ENCODE measurements at places on chromosomes 2 and 18.

GRCh38 chr2:65128297-65129190 is 1.4 kb downstream of the RAB1A start:
- DNase-seq, result no peak

- DNase-seq, result no peak
Observed at GRCh38 chr2:99818842-99819241, 323.5 kb downstream of the AFF3 start.

DNA sequence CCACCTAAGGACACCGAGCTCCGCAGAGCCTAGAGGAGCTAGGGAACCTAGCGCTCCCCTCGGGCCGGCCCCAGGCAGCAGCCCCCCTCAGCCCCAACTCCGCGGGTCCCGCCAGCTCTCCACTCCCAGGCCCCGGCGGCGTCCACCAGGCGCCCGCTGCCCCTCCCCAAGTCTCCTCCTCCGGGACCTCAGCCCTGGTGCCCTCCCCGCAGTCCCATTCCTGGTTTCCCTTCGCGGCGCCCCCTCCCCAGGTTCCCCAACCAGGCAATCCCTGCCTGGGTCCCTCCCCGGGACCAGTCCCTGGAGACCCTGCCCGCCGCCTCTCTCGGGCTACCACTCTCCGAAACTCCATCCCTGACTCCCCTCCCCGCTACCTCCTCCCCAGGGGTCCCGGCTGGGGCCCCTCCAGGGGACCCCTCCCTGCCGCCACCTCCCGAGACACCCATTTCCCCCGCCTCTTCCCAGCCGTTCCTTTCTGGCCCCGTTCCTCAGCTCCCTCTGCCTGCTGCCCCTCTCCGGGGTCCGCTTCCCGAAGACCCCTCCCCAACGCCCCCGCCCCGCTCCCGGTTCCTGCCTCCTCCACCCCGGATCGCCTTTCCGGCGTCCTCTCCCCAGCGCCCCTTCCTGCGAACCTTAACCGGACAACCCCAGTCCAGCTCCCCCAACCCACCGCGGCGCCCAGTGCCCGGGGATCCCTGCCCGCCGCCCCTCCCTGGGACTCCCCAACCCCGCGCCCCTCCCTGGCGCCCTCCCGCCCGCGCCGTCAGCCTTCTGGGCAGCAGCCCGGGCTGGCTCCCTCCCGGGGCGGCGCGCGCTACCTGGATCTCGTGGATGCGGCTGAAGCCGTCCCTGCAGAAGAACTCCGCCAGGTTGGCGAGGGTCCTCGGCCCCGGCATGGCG is 678 bp downstream of the CYP27C1 start:
- no peak for DNase-seq

GRCh38 chr18:56128153-56128791 is 510.1 kb downstream of the TXNL1 start:
- DNase-seq, result peak; percentile 9

GRCh38 chr18:73153271-73153670 is 285.5 kb upstream of the NETO1 start:
- DNase-seq, result no peak

DNA sequence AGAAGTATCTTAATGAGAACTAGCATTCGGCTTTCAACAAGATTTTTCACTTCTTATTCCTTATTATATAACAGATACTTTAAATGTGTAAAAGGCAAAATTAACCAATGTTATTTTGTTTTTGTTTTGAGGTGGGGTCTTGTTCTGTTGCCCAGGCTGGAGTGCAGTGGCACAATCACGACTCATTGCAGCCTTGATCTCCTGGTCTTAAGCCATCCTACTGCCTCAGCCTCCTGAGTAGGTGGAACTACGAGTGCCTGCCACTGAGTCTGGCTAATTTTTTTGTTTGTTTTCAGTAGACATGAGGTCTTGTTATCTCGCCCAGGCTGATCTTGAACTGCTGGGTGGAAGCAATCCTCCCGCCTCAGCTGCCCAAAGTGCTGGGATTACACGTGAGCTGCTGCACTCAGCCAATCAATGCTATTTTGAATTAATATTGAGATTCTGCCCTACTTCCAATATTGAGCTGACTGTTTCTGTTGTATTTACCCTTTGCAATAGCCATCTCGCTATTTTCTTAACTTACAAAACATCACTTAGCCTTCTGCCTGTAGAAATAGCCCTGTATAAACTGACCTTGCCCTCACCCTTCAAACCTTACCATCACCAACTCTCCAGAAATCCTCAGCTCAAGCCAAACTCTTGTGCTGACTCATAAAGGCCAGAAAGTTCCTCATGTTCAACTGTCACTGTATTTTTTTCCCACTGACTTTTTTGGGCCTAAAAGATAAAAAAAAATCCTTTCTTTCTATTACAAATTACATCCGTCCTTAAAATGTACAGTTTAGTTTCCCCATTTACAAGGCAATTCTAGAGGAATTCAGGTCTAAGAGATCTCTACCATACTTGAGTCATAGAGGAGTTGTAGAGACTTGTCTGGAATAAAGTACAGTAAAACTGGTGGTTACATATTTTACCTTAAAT is 94.3 kb downstream of the OLA1 start:
- no peak for DNase-seq

DNA sequence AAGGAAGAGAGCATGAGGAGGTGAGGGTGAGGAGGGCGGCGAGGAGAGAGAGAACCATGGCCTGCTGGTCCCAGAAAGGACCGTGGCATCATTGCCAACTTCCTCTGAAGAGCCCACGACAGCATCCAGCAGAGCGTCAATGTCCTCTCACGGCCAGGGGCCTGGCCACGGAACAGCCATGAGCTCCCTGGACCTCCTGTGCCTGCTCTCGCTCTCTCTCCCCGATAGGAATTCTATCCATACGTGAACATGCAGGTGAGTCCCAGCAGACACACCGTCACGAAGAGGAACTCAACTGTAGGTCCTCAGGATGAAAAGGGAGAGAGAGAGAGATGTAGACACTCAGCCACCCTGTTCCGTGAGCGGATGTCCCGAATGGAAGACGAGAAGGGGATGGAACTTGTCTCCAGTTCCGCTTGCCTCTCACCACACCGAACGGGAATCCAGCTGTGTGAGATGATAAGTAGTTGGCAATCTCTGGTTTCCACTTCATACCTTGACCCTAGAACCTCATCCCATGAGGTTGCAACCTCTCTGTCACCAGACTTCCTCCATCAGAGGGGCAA is 107.6 kb downstream of the TNS1 start:
- DNase-seq, result no peak

DNA sequence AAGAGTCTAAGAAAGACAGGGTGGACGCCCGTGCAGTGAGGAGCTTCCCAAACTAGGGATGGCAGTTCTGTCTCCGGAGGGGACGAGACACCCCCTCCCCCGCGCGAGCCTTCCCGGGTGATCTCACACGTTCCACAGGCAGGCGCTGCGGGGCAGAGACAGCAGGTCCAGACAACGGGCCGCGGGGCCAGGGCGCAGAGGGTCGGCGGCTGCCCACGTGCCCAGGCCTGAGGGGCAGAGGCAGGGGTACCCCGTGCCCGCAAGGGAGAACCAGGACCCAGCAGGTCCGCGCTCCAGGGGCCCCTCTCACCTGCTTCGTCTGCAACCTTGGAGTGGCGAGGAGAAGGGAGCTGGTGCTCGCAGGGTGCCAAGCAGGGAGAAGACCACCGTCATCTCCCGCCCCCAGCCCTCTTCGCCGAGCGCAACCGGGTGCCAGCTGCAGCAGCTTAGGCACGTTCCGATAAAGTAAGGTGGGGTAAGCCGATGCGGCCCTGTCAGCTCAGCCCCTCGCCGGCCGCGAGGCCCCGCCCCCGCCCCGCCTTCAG is at the start of gene GPR155:
Gene GPR155, minus strand, starts transcription at position 467 of the 545 bp plus-strand sequence. CDS start 5,073 bp downstream, outside the sequence.
- DNase-seq, result peak; percentile 63

- no peak for DNase-seq
Observed at GRCh38 chr18:77651441-77651840, 401.8 kb downstream of the GALR1 start.

- DNase-seq, result no peak
Observed at GRCh38 chr2:239355139-239355538, 45.7 kb downstream of the HDAC4 start.

- no peak for DNase-seq
Observed at GRCh38 chr18:52288403-52289004, 51.5 kb upstream of the DCC start.

GRCh38 chr2:204264085-204264553 is 281.2 kb upstream of the PARD3B start:
- no peak for DNase-seq

GRCh38 chr18:9103376-9103873 is 926 bp downstream of the NDUFV2 start:
- DNase-seq, result no peak

DNA sequence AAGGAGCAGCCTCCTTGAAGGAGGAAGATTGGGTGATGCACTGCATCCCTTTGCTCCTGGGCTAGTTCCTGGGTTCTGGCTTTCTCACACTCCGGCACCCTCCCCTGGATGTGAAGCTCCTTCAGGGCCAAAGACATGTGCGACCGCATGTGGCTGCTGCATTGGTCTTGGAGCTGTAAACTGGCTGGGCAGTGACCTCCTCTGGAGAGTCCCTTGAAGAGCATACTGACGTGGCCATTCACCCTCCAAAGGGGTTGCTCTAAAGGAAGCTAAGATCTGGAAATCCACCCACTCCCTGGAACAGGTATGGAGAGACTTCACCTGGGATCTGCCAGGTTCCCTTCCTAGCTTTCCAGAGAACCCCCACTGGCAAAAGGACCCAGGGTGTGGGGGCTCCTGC is 62.1 kb downstream of the TMEM17 start:
- DNase-seq, result no peak

GRCh38 chr2:178553047-178553446 is 72.8 kb downstream of the PLEKHA3 start:
- no peak for DNase-seq

Measured in hippocampal formation (tissue), 2 donors.